Hair follicular keratinocyte (primary cell): ENCODE measurements at places on chromosomes 13 and 19. TPM values are rescaled to one million over a fixed set of nuclear protein-coding genes. Genes with fewer than 3 reads are reported as not detected.

The CYP4F2 gene
- total RNA-seq: 0.04 and 0.23 TPM in 2 replicates

The SSC5D gene
- 0.31 TPM in 1 of 2 replicates, not detected in the other for total RNA-seq

The ZNF813 gene
- total RNA-seq: 1.5 and 2.1 TPM in 2 replicates

The ZIK1 gene
- 2.3 and 5.9 TPM in 2 replicates for total RNA-seq

The TEX101 gene
- total RNA-seq: not detected in 2 replicates

The ZNF682 gene
- 1.4 and 1.5 TPM in 2 replicates for total RNA-seq

The ZFP14 gene
- total RNA-seq: 0.15 and 0.31 TPM in 2 replicates

The GFY gene
- not detected in 2 replicates for total RNA-seq

The OR7D2 gene
- total RNA-seq: under 0.01 TPM in 1 of 2 replicates, not detected in the other

The ILF3 gene
- total RNA-seq: 73.8 and 120 TPM in 2 replicates

The MYO9B gene
- 33.0 and 33.1 TPM in 2 replicates for total RNA-seq

The KIR2DL1 gene
- total RNA-seq: not detected in 2 replicates

The SHISA7 gene
- not detected in 2 replicates for total RNA-seq

The ZSCAN18 gene
- total RNA-seq: 23.6 and 37.2 TPM in 2 replicates

The RB1 gene
- total RNA-seq: 23.0 and 24.2 TPM in 2 replicates
